ENCODE measurements at places on chromosomes 1 and 21. TPM values are rescaled to one million over a fixed set of nuclear protein-coding genes. Genes with fewer than 3 reads are reported as not detected.

Gene VWA1
- total RNA-seq = not detected

GRCh38 chr1:180190091-180190490, 35.4 kb downstream of the QSOX1 start:
- no peak overlapping the region for H3K27ac ChIP-seq
- H3K27me3 ChIP-seq = no peaks in the 10 kb centered on the region
- no peak for DNase-seq
- H3K36me3 ChIP-seq = peaks cover 71% of the 10 kb centered on the region
- peaks cover 26% of the 10 kb centered on the region for H3K4me1 ChIP-seq

- no peaks in the 10 kb centered on the region for H3K27me3 ChIP-seq
- H3K27ac ChIP-seq = no peak overlapping the region
- DNase-seq = no peak
- no peaks in the 10 kb centered on the region for H3K4me1 ChIP-seq
- H3K4me3 ChIP-seq = no peak overlapping the region
Observed at GRCh38 chr1:204334455-204334854, 25.3 kb downstream of the PLEKHA6 start.

GRCh38 chr1:15246960-15247614, at the start of gene FHAD1:
Gene FHAD1 (plus strand): TSS chr1:15247223. CDS start chr1:15251785, 4,562 bp downstream.
- H3K27me3 ChIP-seq = no peaks in the 10 kb centered on the region
- DNase-seq = no peak
- peaks cover 12% of the 10 kb centered on the region for H3K4me1 ChIP-seq
- H3K4me3 ChIP-seq = no peak within 1 kb of the TSS
- no peaks in the 10 kb centered on the region for H3K36me3 ChIP-seq
- no peak within 1 kb of the TSS for H3K27ac ChIP-seq

DNA sequence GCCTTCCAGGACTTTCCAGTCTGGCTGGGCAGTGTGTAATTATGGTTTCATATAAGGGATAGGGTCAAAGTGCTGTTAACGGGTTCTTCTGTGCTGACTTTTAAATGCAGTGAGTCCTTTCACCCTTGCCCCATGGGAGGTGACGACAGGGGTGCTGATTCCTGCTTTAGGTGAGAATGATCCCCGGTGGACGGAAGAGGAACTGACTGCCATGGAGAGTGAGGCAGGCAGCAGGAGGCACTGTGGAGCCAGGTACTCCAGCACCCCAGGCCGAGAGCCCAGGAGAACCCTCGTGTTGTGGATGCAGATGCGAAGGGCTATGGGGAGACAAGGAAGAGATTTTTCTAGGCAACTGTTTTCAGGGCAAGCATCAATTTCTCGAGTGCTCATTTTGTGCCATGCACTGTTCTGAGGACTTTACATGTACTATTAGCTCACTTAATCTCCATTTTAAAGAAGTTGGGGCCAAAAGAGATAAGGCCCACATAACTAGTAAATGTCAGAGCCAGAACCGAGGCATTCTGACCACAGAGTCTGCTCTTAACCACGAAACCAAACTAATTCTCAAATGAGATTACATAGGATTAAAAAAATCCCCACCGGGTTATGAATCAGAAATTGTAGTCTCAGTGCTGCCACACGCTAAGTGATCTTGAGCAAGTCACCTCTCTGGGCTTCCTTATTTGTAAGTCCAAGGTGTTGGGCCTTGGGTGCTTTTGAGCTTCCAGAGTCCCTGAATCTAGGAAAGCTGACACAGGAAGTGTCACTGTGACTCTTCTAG, 28.2 kb downstream of the STPG1 start:
- no peaks in the 10 kb centered on the region for H3K4me1 ChIP-seq
- no peak overlapping the region for H3K27ac ChIP-seq
- no peak overlapping the region for H3K4me3 ChIP-seq
- no peak for DNase-seq

GRCh38 chr1:3525551-3526482, 71.4 kb downstream of the ARHGEF16 start:
- H3K4me3 ChIP-seq = no peak overlapping the region
- H3K27ac ChIP-seq = no peak overlapping the region
- H3K36me3 ChIP-seq = no peaks in the 10 kb centered on the region

GRCh38 chr1:30879940-30880677, 28.4 kb downstream of the SDC3 start:
- no peaks in the 10 kb centered on the region for H3K27me3 ChIP-seq
- DNase-seq = no peak
- H3K4me3 ChIP-seq = no peak overlapping the region
- H3K36me3 ChIP-seq = no peaks in the 10 kb centered on the region

DNA sequence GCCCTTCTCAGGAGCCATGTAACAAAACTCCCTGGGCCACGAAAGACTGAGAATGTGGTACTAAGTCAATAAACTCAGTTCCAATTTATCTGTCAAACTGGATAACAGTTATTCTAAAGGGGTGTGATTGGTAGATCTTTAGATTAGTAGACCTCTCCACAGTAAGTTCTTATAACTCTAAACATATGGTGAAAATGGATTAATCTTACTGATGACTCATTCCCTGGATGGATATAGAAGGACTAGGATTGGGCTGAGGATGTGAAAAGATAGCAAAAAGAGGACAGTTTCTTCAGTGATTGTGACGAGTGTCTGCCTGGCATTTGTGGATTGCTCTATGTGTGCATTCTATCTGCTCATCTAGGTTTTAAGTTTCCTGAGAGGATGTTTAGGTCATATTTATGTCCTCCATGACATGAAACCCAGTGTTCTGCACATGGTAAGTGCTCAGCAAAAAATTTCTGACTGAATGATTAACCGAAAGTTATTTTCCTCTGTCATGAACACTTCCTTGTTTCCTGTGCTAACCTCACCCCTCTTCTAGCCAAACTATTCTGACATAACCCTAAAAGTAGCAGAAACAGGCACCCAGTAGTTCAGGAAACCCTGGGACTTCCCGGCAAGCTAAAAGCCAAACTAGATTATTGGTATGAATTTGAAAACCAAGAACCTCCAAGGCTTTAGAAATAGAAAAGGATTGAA, 397.5 kb upstream of the PLXNA2 start:
- no peaks in the 10 kb centered on the region for H3K4me1 ChIP-seq
- no peak overlapping the region for H3K27ac ChIP-seq
- H3K4me3 ChIP-seq = no peak overlapping the region
- DNase-seq = no peak
- H3K27me3 ChIP-seq = no peaks in the 10 kb centered on the region
- no peaks in the 10 kb centered on the region for H3K36me3 ChIP-seq

DNA sequence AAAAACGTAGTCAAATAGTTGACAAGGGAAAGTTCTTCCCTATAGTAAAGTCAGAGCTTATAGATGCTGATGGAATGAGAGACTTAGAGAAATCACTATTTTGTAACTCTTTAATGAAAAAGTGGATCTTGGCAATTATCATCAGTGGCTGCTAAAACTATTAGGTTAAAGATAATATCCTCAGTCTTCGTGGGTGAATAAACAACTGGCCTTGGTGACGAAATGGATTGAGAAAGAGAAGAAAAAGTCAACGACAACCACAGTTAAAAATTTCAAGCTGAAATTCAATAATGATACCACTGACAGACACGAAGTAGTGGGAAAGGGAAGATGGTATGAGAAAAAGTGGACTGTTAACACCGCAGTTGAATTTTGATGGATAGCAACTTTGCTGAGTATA, 90.0 kb upstream of the GNG4 start:
- H3K27me3 ChIP-seq = no peaks in the 10 kb centered on the region
- DNase-seq = no peak
- no peaks in the 10 kb centered on the region for H3K4me1 ChIP-seq
- H3K36me3 ChIP-seq = peaks cover 35% of the 10 kb centered on the region
- H3K4me3 ChIP-seq = no peak overlapping the region

GRCh38 chr1:184190616-184191015, 139.1 kb downstream of the TSEN15 start:
- H3K4me3 ChIP-seq = no peak overlapping the region
- no peak overlapping the region for H3K27ac ChIP-seq
- H3K36me3 ChIP-seq = no peaks in the 10 kb centered on the region
- DNase-seq = no peak

- DNase-seq = no peak
- H3K36me3 ChIP-seq = no peaks in the 10 kb centered on the region
- H3K4me1 ChIP-seq = peaks cover 19% of the 10 kb centered on the region
Observed at GRCh38 chr1:65009724-65010420, 43.5 kb upstream of the JAK1 start.

Gene MSH4
- total RNA-seq = 0.42 TPM

DNA sequence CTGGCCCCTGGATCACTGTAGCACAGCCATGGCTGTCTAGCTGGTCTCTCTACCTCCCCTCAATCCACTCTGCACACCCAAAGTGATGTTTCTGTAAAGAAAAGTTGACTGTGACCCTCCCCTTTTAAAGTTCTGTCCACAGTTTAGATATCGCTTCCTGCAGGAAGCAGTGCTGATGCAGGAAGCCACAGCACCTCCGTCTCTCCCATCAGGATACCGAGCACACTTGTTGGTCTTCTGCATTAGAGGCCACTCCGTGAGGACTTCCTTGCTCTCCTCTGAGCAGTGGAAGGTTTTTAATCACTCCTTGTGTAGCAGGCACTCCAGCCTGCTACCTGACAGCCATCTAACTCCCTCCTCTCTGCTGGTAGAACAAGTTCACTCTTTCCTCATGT, 69.5 kb downstream of the GADD45A start:
- H3K4me1 ChIP-seq = no peaks in the 10 kb centered on the region
- no peaks in the 10 kb centered on the region for H3K27me3 ChIP-seq
- H3K27ac ChIP-seq = no peak overlapping the region

- peaks cover 4% of the 10 kb centered on the region for H3K4me1 ChIP-seq
- DNase-seq = peak; percentile 44
- no peaks in the 10 kb centered on the region for H3K36me3 ChIP-seq
- H3K27ac ChIP-seq = no peak overlapping the region
Observed at GRCh38 chr1:6445062-6445763, 20.6 kb downstream of the ESPN start.

Gene RGS21
- total RNA-seq = not detected

DNA sequence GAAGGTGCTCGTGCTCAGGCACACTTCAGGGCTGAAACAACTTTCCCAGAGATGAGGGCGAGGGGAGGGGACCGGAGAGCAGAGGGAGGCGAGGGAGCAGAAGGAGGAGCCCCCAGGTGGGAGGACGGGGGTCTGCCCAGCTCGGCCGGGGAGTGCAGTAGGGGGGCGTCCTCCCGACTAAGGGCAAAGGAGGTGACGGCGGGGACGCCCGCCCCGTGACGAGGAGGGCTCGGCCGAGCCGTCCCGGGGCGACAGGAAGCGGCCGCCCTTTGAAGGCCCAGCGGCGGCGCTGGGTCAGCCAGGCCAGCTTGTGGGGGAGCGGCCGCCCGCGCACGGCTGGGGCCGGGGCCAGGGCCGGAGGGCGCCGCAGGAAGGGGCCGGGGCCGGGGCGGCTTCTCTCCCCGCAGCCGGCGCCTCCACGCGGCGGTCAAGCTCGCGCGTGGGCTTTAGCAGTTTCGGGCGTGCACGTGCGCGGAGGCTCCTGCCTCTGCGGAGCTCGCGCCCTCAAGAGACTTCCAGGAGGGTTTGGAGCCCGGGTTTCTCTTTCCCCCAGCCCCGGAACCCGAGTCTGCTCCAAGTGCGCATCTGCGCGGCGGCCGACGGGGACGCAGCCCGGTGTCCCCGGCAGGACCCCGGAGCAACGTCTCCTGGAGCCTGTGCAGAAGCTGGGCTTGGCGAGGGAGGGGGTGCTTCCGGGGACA, 100.8 kb upstream of the SLC45A1 start:
- H3K27ac ChIP-seq = no peak overlapping the region
- H3K36me3 ChIP-seq = no peaks in the 10 kb centered on the region
- H3K4me3 ChIP-seq = peak overlapping the region; percentile 37
- H3K4me1 ChIP-seq = peaks cover 3% of the 10 kb centered on the region

DNA sequence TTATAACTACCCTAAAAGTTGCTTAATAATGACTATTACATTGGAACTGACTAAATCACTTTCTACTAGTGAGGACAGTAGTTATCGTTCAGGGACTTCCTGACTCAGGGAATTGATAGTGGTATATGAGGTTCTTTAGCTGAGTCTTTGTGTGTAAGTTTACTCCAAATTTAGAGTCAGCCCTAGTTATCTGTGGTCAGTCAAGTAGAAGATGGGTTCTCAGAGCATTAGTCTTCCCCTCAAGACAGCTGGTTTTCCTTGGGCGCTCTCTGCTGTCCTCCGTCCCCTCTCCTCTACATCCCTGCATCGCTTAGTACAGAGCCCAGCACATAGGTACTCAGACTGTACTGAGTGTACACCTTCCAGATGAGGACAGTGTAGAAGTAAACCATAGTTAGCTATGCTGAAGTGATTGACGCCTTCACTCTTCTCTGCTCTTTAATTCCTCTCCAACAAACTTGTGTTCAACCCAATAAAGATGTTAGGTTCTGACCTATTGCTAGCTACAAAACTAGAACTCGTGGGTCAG, 116.5 kb downstream of the C1orf21 start:
- H3K27me3 ChIP-seq = no peaks in the 10 kb centered on the region
- H3K4me3 ChIP-seq = no peak overlapping the region
- no peak for DNase-seq
- no peak overlapping the region for H3K27ac ChIP-seq
- H3K36me3 ChIP-seq = no peaks in the 10 kb centered on the region
- H3K4me1 ChIP-seq = no peaks in the 10 kb centered on the region

- no peak overlapping the region for H3K4me3 ChIP-seq
- H3K4me1 ChIP-seq = no peaks in the 10 kb centered on the region
- no peaks in the 10 kb centered on the region for H3K27me3 ChIP-seq
- DNase-seq = no peak
- H3K36me3 ChIP-seq = no peaks in the 10 kb centered on the region
Observed at GRCh38 chr1:68162761-68163160, 69.6 kb downstream of the WLS start.

GRCh38 chr21:38303300-38303699, 46.5 kb downstream of the KCNJ15 start:
- no peaks in the 10 kb centered on the region for H3K36me3 ChIP-seq
- no peak for DNase-seq
- H3K4me1 ChIP-seq = peaks cover 31% of the 10 kb centered on the region
- H3K27ac ChIP-seq = no peak overlapping the region
- no peak overlapping the region for H3K4me3 ChIP-seq

DNA sequence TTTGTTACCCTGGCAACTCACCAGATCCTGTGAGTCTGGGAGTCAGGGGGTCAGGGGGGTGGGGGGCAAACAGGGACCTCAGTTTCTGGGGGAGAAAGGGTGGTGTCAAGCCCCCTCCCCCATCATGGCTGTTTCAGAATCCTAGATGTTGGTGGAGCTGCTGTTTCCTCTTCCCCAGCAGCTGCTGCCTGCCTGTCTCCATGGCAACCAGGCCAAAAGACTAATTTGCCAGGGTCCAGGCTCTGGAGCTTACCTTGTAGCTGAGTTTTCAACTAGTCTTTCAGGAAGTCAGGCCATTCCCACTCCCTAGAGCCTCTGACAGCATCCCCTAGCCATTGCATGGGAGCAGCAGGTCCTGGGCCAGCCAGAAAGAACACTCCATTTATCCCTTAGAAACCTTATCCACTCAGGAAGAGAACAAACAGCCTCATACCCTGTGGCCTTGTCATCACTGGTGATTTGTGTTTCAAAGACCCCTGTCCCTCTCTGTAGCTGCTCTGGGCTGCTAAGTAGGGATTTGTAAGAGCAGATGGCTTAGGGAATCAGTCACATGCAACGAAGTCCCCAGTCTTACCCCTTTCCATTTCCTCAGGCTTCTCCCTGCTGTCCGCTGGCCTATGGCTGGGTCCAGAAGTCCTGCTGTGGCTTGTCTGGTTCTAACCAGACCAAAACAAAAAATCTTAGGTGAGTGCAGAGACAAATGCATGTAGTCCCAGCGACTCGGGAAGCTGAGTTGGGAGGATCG, 21.5 kb upstream of the STMN1 start:
- no peaks in the 10 kb centered on the region for H3K36me3 ChIP-seq
- no peaks in the 10 kb centered on the region for H3K4me1 ChIP-seq
- H3K27me3 ChIP-seq = no peaks in the 10 kb centered on the region
- no peak for DNase-seq
- H3K27ac ChIP-seq = no peak overlapping the region

- no peak overlapping the region for H3K4me3 ChIP-seq
- no peaks in the 10 kb centered on the region for H3K36me3 ChIP-seq
- no peaks in the 10 kb centered on the region for H3K27me3 ChIP-seq
- H3K4me1 ChIP-seq = peaks cover 3% of the 10 kb centered on the region
- no peak overlapping the region for H3K27ac ChIP-seq
- no peak for DNase-seq
Observed at GRCh38 chr1:46204406-46204742, 1.2 kb downstream of the LURAP1 start.

All from naive thymus-derived CD4-positive, alpha-beta T cell (primary cell).